ENCODE measurements at places on chromosomes 11 and 22. TPM values are rescaled to one million over a fixed set of nuclear protein-coding genes. Genes with fewer than 3 reads are reported as not detected.

DNA sequence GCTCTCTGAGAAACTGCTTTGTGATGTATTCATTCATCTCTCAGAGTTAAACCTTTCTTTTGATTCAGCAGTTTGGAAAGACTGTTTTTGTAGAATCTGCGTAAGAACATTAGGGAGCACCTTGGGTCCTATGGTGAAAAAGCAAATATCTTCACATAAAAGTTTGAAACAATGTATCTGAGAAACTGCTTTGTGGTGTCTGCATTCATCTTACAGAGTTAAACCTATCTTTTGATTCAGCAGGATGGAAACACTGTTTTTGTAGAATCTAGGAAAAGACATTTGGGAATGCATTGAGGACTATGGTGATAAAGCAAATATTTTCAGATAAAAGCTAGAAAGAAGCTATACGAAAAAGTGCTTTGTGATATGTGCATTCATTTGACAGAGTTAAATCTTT, 361.3 kb downstream of the OR4C45 start:
- no peaks in the 10 kb centered on the region for H3K27me3 ChIP-seq
- no peaks in the 10 kb centered on the region for H3K36me3 ChIP-seq
- no peak overlapping the region for H3K27ac ChIP-seq

The UPK3A gene
- not detected for total RNA-seq

DNA sequence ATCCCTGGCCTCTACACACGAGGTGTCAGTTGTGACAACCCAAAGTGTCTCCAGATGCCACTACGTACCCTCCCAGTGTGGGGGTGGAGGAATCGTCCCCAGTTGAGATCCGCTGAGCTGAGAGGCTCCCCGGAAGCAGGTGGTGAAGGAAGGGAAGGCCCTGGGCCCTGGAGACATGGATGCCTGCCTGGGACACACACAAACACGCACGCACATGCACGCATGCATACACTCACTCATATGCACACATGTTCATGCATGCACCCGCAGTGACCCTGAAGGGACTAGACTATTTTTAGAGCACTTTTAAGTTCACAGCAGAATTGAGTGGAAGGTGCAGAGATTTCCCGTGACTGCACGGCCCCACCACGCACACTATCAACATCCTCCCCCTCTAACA, 50.9 kb downstream of the PARVB start:
- no peak overlapping the region for H3K27ac ChIP-seq
- no peak overlapping the region for H3K4me3 ChIP-seq
- no peaks in the 10 kb centered on the region for H3K4me1 ChIP-seq
- no peak for DNase-seq
- H3K36me3 ChIP-seq, result no peaks in the 10 kb centered on the region

DNA sequence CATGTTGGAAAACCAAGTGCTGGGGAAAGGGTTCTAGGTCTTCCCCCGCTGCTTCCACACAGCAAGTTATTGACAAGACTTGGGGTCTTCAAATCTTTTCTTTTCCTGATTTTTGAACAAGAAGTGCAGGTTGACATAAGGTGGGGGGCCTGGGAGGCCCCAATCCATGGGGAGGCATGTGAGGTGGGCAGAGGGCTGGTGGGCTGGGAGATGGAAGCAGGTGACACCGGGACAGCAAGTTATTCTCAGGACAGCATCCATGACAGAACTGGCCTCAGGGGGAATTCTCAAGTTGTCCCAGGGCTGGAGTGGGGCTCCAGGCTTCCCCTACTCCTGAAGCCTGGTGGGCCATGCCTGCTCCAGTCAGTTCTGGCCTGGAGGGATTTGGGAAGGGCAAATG, 5.5 kb downstream of the FGF19 start:
- H3K27me3 ChIP-seq, result no peaks in the 10 kb centered on the region
- no peak overlapping the region for H3K4me3 ChIP-seq
- no peaks in the 10 kb centered on the region for H3K4me1 ChIP-seq
- no peak overlapping the region for H3K27ac ChIP-seq

Data from MCF 10A (cell line).